ACHN (cell line): ENCODE measurements at places on chromosomes 16 and 17.

DNA sequence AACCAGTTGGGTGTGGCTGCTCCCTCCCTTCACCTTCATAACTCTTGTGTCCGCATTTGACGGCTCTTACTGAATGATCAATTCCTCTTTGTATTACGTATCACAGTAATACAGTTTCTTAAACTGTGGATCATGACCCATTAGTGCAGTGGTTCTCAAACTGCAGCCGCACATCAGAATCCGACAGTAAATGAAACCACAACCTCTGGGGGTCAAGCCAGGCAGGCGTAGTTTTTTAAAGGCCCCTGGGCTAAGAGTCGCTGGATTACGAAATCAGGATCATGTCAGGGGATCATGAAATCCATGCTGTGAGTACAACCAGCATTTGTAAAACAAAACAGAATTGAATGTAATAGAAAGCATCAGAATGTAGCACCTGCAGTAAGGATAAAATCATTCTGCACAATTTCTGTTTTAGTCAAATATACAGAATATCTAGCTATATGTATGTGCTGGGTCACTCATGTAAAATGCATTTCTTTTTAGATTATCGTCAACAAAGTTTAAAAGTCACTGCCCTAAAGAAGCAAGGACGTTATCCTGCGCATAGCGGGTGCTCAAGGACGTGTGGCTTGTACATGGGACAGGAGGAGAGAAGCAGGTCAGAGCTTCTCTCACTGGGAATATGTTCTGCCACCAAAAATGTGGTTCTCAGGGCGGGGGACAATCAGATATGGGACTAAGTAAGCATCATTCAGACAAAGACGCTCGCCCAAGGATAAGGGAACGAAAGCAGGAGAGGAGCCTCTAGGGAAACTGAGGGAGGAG lies 113.1 kb downstream of the ZFHX3 start:
- DNase-seq = no peak

DNA sequence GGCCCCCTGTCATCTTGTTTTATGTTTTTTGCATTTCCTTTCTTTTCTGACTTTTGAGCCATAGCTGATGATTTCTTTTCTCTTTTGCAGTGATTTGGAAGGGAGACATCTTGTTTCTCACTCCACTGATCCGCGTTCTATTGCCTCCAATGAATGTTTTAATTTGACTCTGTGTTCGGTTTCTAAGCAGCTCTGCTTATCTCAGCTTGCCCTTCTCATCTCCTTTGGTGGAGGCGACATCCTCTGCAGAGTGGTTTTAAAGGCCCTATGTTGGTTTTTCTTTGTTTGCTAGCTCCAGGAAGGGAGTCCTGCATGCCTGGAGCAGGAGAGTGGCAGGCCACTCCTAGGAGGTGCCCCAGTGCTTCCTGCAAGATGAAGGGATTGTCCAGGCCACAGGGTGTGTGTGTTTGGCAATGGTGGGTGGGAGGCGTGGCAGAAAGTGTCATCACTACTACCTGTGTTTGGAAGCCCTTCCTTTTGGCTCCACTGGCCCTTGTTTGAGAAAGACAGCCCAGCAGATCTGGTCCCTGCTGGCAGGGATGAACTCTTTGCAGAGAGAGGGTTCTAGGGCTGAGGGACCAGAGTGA lies 13.6 kb downstream of the SMPD3 start:
- DNase-seq = no peak

GRCh38 chr17:18129041-18129502 lies 20.5 kb downstream of the MYO15A start:
- DNase-seq = peak; percentile 10

GRCh38 chr17:16398270-16399267 lies 16.8 kb upstream of the TRPV2 start:
- DNase-seq = no peak

GRCh38 chr16:84243732-84244131 lies 3.9 kb upstream of the KCNG4 start:
- DNase-seq = no peak

- DNase-seq = no peak
Measured at GRCh38 chr17:48128400-48128799, 20.8 kb downstream of the SNX11 start.

GRCh38 chr17:42686520-42687128 lies 4.3 kb downstream of the CNTNAP1 start:
- DNase-seq = no peak

- peak; percentile 58 for DNase-seq
Measured at GRCh38 chr16:77564791-77565390, 130.1 kb upstream of the ADAMTS18 start.

DNA sequence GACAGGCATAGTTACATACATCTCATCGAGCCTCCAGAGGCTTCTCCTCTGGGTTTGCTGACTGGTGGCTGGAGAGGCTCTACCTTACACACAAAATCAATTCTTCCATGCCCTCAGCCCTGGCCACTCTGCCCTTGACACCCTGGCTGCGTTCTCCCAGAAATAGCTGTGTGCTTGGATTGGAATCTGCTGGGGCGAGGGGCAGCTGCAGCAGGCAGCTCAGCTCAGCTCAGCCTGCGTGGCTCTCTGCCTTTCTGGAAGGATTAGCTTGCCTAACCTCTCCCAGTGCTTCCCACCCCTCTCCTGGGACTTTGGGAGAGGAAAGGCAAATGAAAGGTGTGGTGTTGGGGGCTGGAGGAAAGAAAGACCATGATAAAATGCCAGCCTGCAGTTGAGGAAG lies 216.1 kb downstream of the ENGASE start:
- DNase-seq = no peak

DNA sequence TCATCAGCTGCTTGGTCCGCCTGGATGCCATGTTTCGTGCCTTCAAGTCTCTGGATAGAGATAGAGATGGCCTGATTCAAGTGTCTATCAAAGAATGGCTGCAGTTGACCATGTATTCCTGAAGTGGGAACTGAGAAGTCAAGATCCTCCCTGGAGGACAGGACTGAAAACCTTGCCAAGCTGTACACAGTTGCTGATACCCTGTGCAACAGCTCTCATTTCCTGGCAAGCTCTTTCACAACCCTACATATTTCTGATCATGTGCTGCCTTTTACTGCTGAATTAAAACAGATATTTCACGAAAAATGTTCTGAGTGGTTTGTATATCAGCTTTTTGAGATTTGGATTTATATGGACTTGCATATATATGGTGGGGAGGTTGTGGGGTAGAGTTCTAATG lies 898 bp downstream of the CAPNS2 start:
- no peak for DNase-seq

- no peak for DNase-seq
Measured at GRCh38 chr17:51711581-51711980, 446.9 kb downstream of the CA10 start.

DNA sequence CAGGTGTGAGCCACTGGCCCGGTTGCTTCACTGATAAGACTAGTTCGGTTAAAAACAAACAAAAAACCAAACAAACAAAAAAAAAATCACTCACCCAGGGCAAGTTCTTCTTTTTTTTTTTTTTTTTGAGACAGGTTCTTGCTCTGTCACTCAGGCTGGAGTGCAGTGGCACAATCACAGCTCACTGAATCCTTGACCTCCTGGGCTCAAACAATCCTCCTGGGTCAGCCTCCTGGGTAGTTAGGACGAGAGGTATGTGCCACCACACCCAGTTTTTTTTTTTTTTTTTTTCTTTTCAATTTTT lies 119.5 kb upstream of the CORO6 start:
- DNase-seq = no peak

DNA sequence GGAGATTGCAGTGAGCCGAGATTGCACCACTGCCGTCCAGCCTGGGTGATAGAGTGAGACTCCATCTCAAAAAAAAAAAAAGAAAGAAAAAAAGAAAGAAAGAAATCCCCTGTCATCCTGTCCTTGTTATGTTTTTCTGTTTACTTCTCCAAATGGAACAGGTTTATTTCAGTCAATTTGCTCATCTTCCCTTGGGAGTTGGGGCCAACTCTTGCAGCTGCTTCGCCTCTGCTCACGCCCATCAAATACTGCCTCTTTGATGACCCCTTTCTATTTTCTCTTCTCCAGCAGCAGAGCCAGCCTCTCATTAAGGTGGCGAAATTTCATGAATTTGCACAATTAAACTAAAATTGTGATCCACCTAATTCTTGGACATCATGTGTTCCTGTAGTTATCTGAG lies 173.4 kb downstream of the ZNF18 start:
- no peak for DNase-seq

DNA sequence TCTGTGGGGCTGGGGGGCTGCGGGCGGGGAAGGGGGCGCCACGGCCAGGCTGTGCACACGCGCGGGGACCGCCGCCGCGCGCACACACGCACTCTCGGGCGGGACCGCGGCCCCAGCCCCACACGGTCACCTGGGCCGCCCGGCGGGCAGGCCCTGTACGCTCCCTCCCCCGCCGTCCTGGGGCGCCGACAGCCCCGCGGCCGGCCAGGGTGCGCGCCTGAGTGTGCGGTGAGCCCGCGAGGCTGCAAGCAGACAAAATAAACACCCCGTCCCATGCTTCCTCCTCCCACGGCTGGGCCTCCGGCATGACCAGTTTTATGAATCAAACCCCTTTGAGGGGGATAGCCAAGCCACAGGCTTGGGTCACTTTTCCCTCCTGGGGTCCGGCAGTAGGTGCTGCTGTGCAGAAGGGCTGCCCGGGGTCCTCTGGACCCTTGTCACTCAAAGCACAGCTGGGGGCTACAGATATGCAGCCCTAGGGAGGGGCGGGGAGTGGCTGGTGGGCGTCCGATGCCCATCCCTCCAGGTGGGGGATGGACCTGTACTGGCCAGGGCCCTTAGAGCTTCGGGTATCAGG lies 441 bp downstream of the VASN start:
- peak; percentile 38 for DNase-seq

- DNase-seq = peak; percentile 97
Measured at GRCh38 chr17:82791532-82791931, 39.7 kb downstream of the TBCD start.

- no peak for DNase-seq
Measured at GRCh38 chr16:67995423-67995822, 3.9 kb downstream of the DPEP2 start.

- DNase-seq = no peak
Measured at GRCh38 chr17:4691686-4692085, 12.3 kb downstream of the PELP1 start.

DNA sequence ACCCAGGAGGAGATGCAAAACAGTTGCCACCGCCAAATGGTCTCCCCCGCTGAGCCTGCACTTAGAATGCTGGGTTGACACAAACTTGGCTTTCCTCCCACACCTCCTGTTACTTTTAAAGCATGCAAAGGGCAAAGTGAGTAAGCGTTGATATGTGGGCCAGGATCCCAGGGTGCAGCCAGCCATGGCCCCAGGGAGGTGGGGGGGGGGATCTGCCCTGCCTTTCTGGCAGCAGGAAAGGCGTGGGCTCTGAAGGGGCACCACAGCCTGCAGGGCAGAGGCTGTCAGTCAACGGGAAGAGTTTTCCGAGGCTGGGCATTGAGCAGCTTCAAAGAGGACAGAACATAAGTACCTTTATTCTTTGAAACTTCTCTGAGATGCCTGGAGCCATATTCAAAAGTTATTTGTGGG lies 142.3 kb downstream of the ABCC12 start:
- DNase-seq = peak; percentile 97

GRCh38 chr16:15958703-15959348 lies 9.4 kb downstream of the ABCC1 start:
- no peak for DNase-seq

DNA sequence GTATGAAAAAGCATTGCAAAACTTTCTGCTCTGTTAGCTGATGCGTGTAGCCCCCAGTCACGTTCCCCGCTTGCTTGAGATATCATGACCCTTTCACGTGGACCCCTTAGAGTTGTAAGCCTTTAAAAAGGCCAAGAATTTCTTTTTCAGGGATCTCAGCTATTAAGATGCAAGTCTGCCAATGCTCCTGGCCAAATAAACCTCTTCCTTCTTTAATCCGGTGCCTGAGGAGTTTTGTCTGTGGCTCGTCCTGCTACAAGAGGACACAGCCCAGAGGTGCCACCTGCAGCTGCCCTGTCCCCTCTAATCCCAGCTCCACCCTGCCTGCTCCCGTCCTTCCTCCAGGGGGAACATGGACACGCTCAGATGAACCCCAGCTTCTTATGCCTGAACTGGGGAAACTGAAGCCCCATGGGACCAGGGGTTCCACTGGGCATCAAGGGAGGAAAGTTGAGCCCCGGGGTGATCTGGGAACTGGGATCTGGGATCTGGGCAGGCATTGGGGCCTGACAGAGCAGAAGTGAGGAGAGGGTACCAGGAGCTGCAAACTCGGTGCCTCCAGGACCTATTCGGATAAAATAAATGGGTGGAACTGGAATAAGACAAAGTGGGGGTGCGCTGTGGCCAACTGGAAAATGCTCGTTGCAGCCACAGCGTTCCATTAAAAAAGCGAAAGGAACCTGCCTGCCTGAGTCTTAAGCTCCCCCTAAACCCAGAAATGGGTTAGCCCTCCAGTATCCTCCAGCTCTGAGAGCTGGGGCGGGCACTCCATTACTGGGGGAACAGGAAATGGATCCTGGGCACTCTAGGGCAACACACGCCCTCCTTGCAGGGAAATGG lies 19.7 kb downstream of the QPRT start:
- DNase-seq = no peak

- DNase-seq = no peak
Measured at GRCh38 chr16:7547736-7548135, 215.1 kb downstream of the RBFOX1 start.

- DNase-seq = peak; percentile 71
Measured at GRCh38 chr16:74107795-74108610, 188.6 kb upstream of the PSMD7 start.

- no peak for DNase-seq
Measured at GRCh38 chr16:16018705-16019104, 69.3 kb downstream of the ABCC1 start.
